ENCODE measurements at places on chromosomes 5 and 9.

GRCh38 chr9:68555437-68556150 is 14.9 kb upstream of the TMEM252 start:
- DNase-seq = no peak

DNA sequence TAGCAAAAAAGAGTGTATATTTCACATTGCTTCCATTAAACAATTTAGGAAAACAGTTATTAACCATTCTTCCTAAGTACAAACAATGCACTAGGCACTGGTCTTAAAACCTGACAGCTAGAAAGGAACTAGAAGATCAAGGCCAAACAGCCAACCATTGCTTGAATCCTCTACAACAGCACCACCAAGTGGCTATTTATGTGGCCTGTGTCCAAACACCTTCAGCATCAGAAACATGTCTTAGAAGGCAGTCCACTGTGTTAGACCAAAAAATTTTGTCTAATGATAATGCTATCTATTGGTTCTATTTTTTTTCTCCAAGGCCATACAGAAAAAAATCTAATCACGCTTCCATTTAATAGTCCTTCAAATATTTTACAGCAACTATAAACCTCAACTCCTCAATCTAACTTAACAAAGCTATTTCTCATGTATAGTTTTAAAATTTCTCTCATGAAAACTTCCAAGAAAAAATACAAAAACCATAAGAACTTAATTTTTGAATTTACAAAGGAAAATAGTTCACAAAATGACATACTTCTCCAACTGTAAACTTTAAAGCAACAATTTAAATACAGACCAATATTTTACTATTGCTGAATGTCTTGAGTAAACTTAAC is 36.1 kb downstream of the CAAP1 start:
- peak; percentile 60 for DNase-seq

- DNase-seq = no peak
These were observed 109.7 kb downstream of the TRIO start for GRCh38 chr5:14252793-14253192.

- DNase-seq = no peak
These were observed 136.1 kb downstream of the GAPVD1 start for GRCh38 chr9:125397736-125398135.

DNA sequence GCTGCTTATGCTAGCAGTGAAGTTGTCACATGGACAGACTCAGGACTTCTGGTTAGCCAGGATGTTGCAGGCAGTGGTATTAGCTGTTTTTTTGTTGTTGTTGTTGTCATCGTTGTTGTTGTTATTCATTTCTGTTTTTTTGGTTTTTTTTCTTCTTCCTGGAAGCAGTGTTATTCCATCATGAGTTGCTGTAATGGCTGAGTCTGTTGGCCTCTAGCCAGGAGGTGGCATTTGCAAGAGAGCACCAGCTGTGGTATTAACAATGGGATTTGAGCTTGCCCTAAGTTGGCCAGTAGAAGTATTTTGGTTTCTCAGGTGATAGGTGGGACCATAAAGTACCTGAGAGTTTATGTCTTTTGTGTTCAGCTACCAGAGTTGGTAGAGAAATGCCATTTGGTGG is 561.1 kb downstream of the KCTD16 start:
- no peak for DNase-seq

DNA sequence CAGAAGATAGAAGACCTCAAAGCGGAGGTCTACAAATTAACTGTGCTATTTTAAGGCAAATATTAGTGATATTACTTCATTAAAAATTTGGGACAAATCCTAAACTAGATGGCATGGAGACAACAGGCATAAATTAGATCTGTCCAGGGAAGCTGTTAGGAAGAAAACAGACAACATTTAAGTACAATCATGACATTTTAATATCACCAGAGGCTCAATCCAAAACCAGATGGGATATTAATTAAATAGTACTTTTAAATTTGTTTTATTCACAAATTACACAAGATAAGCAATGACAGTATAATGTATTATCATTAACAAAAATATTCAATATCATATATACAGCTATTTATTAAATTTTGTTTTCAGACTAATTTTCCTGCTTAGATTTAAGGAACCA is 161.1 kb downstream of the AP3B1 start:
- DNase-seq = no peak

GRCh38 chr9:88477300-88477751 is 57.7 kb upstream of the NXNL2 start:
- no peak for DNase-seq

DNA sequence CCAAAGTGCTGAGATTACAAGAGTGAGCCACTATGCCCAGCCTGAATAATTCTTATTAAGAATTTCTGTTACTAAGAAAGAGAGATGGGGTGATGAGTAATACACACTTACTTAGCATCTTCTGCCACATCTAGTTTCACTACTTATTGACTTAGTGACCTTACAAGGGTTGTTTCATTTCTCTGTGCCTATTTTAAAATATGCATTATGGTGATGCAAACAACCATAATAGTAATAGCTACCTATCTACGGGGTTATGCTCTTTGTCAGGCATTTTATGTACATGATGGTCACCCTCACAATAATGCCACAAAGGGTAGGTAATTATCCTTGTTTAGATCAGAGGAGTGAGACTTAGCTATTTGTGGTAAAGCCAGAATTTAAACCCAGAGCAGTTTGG is 499.0 kb upstream of the SGCD start:
- no peak for DNase-seq

DNA sequence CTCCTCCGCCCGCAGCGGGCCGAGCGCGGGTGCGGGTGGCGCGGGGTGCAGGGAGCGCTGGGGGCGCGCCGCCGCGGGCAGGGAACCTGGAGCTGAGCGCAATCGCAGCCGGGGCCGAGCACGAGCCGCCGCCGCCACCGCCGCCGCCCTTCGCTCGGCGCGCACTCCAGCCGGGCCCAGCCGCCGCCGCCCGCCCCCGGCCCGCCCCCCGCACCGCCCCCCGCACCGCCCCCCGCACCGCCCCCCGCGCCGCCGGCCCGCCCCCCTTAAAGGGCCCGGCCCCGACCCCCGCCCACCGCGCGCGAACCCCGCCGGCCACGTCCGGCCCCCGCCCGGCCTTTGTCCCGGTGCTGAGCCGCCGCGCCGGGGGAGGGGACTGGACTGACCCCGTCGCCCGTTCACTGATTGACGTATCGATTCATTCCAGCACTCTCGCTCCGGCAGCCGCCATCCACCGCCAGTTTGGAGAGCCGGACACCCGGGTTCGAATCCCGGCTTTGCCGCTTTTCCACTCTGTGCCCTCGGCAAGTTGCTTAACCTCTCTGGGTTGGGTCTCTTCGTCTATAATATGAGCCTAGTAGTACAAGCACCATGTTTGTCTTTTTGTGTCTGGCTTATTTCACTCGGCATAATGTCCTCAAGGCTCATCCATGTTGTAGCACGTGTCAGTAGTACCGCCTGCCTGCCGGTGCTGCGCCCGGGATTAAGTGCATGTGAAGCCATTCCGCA is at the start of gene SH3PXD2B:
SH3PXD2B (minus strand) TSS at position 168 of the 729 bp plus-strand sequence. CDS start 173 bp downstream, outside the sequence.
- no peak for DNase-seq

GRCh38 chr5:1662559-1663085 is 137.0 kb downstream of the MRPL36 start:
- DNase-seq = no peak
